Central memory CD4-positive, alpha-beta T cell (primary cell): ENCODE measurements at places on chromosomes 6 and 20.

DNA sequence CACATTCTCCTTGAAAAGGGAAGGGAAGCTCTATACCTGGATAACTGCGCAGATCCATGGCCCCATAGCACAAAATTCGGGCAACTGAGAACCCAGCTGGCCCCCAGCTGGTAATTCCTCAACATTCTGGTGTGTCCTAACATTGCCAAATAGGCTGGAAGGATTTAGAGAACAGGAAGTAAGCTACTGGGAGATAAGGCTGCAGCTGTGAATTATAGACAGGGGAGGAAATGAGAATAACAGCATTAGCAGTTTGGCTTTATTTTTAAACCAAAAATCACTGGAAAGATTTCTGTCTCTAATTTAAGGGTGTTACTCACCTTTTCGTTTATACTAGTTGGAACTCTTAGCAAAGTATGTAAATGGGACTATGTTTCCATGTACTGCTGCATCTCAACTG is 97.2 kb downstream of the TULP4 start:
- no peak for DNase-seq

GRCh38 chr6:147667082-147667481 is 158.6 kb downstream of the SAMD5 start:
- DNase-seq = no peak

- no peak for DNase-seq
These were observed 3.1 kb downstream of the C6orf89 start for GRCh38 chr6:36888654-36889481.

DNA sequence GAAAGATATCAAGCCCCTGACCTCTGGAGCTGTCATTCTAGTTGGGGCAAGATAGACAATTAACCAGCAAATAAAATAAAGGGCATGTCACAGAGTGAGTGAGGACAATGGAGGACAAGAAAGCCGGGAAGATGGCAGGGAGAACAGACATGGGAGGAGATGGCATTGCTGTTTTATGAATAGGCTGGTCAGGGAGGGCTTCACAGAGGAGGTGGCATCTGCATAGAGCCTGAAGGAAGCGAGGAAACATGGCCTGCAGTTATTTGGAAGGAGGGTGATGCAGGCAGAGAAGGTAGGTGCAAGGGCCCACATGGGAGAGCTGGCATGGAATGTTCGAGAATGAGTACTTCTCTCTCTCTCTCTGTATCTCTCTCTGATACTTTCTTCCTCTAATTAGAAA is 63.7 kb downstream of the EFCAB8 start:
- no peak for DNase-seq

GRCh38 chr20:59747671-59748515 is 143.6 kb downstream of the PHACTR3 start:
- DNase-seq = no peak

DNA sequence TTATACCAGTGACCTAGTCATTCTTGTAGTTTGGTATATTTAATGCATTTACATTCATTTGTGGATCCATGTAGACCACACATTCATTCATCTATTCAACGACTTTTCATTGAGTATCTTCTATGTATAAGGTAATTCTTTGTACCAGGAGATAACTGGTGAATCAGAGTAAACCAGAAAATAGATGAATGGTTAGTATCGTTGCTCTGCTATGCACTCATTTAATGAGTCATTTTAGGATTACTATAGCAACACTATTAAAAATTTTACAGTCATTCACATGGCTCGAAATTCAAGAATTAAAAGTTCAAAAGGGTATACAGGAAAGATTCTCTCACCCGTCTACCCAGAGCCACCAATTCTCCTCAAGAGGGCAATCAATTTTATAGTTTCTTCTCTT is 26.8 kb downstream of the DOK5 start:
- DNase-seq = no peak

DNA sequence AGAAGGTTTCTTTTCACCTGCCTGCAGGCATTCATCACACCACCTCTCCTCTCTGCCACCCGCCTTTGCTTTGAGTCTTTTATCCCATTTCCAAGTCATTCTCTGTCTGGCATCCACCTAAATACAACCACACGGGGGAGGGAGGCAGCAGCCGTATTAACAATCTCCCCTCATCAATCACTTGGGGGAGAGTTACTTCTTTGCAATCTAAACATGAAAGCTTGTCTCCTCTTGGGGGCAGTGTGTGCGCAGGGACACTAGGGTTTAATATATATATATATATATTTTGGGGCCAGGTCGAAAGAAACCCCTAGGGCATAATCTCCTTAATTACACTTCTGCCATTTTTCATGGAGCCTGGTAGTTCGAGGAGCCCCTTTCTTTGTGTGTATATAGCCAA is 214.5 kb downstream of the TSHZ2 start:
- DNase-seq = no peak

DNA sequence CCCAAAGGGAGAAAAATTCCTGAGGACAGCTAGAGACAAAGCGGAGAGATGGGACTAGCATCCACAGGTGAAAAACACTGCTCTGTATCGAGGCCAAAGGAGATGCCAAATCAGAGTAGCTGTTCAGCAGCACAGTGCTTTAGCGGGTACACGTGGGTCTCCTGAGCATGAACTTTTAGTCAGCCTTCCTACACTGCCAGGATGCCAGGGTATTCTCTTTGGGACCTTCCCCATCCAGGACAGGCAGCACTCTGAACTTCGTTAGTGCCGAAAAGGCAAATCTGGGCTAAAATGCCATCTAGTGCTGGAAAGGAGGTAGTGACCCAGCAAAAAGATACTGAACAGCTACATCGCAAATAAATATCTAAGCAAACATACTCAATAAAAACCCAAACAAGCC is 64.9 kb downstream of the C6orf58 start:
- DNase-seq = no peak

DNA sequence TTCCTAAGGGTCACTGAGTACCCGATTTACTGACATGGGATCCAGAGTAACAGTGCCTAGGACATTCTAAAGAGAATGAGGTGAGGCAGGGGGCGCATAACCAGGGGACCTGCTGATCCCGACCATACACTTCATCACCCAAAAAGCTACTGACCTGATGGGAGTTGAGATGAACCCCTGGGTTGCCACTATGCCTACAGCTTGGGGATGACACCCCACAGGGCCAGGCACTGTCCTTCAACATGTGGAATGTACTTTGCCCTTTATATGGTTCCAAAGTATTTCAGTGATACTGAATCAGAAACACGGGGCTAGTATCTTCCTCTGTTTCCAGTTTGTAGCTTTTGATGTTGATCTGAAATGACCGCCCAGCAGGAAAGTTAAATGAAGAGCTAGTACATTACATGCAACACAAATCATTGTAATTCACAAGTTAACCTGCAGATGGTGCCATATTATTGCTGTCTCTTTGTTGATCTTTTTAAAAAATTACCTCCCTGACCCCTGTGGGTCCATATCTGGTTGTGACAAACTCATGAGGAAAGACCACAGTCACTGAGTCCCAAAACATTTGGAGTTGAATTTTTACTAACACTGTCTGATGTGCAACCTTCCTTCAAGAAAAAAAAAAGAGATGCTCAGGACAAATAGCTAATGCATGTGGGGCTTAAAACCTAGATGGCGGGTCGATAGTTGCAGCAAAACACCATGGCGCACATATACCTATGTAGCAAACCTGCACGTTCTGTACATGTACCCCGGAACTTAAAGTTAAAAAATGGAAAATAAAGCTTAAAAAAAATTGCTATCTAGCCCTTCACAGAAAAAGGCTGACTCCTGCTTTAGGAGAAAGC is 42.7 kb upstream of the GCNT2 start:
- DNase-seq = peak; percentile 9
